Activated naive CD8-positive, alpha-beta T cell treated with anti-CD3 and anti-CD28 coated beads for 36 hours (primary cell): ENCODE measurements at places on chromosomes 6 and 20.
A peak's percentile ranks its signal among the peaks of the same experiment; 100 is the strongest.

- H3K36me3 ChIP-seq, result no peaks in the 10 kb centered on the region
- peak overlapping the region; percentile 76 for H3K27ac ChIP-seq
- peak; percentile 79 for DNase-seq
These were observed 7.8 kb upstream of the MDGA1 start for GRCh38 chr6:37705239-37706051.

- H3K36me3 ChIP-seq, result no peaks in the 10 kb centered on the region
- H3K27me3 ChIP-seq, result no peaks in the 10 kb centered on the region
- peak overlapping the region; percentile 89 for H3K4me3 ChIP-seq
- H3K4me1 ChIP-seq, result peaks cover 33% of the 10 kb centered on the region
These were observed 800 bp downstream of the RWDD2A start for GRCh38 chr6:83193747-83194566.

DNA sequence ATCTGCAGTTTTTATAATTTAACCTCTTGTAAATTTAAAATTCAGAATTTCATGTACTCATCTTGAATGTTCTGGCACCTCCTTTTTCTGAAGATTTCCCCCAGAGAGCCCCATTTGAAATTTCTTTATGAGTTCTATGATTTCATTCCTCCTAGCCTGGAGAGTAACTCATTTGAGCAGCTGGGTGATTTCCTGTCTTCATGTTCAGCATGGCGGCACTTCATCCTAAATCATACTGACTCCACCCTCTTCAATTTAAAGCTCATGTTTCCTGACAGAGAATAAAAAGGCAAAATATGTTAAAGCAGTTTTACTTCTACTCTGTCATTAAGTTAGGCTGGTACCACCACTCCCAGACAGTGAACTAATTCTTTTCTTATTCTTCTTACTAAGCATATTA is 250.9 kb upstream of the POU3F2 start:
- H3K4me1 ChIP-seq, result no peaks in the 10 kb centered on the region
- peaks cover 5% of the 10 kb centered on the region for H3K27me3 ChIP-seq
- no peak overlapping the region for H3K4me3 ChIP-seq
- no peaks in the 10 kb centered on the region for H3K36me3 ChIP-seq

DNA sequence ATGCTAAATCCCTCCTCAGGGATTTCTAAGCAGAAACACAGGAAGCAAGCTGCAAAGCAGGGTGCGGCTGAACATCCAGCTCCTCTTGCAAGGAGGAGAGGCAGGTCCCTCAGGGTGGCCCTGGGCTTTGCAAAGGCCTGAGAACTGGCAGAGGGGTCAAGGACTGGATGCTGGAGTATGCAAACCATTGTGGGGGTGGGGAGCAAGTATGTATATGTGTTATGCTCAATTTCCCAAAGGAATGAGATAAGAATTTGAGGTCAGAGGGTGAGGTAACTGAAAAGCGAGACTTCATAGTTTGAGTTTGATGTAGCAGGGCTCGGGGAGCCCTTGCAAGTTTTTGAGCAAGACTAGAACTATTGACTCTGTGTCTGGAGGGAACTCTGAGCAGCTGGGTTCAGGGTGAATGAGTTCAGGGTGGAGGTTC is 11.2 kb downstream of the SLC22A2 start:
- no peaks in the 10 kb centered on the region for H3K36me3 ChIP-seq
- no peak overlapping the region for H3K4me3 ChIP-seq
- no peak for DNase-seq
- no peak overlapping the region for H3K27ac ChIP-seq
- peaks cover 25% of the 10 kb centered on the region for H3K27me3 ChIP-seq
- peaks cover 2% of the 10 kb centered on the region for H3K4me1 ChIP-seq

GRCh38 chr6:93453956-93454355 is 34.6 kb upstream of the EPHA7 start:
- H3K36me3 ChIP-seq, result no peaks in the 10 kb centered on the region
- no peaks in the 10 kb centered on the region for H3K27me3 ChIP-seq
- no peak for DNase-seq
- no peak overlapping the region for H3K4me3 ChIP-seq

DNA sequence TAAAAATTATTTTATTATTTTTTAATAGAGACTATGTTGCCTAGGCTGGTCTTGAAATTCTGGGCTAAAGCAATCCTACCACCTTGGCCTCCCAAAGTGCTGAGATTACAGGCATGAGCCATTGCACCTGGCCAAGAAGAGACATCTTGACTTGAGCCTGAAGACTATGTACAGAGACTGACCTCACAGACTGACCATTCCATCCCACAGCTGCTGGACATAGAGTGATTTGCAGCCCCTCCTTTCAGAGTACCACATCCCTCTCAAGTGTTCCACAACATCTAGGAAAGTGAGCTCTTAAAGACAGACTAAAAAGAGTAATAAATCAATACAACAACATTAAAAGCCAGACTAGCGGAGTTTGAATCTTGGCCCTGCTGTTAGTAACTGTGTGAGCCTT is 39.0 kb downstream of the RNF8 start:
- H3K27ac ChIP-seq, result no peak overlapping the region
- H3K4me1 ChIP-seq, result no peaks in the 10 kb centered on the region
- no peaks in the 10 kb centered on the region for H3K36me3 ChIP-seq
- no peak overlapping the region for H3K4me3 ChIP-seq
